ENCODE measurements at places on chromosomes 7 and 10. TPM values are rescaled to one million over a fixed set of nuclear protein-coding genes. Genes with fewer than 3 reads are reported as not detected.

XRCC2 gene
- 0.42 TPM for total RNA-seq

GPRIN2 gene
- total RNA-seq, result not detected

SPDYE11 gene
- total RNA-seq, result not detected

TEX36 gene
- total RNA-seq, result not detected

CHST3 gene
- under 0.01 TPM for total RNA-seq

GATA3 gene
- 7.3 TPM for total RNA-seq

RTKN2 gene
- 9.8 TPM for total RNA-seq

NYAP1 gene
- total RNA-seq, result 0.10 TPM

IKZF5 gene
- 37.3 TPM for total RNA-seq

SRRM3 gene
- total RNA-seq, result not detected

SCRN1 gene
- total RNA-seq, result 5.1 TPM

MKX gene
- not detected for total RNA-seq

FRMPD2 gene
- not detected for total RNA-seq

SFTPD gene
- not detected for total RNA-seq

TECTB gene
- total RNA-seq, result not detected

SKIDA1 gene
- not detected for total RNA-seq

LGI1 gene
- 0.21 TPM for total RNA-seq

CCM2 gene
- 35.7 TPM for total RNA-seq

CPXM2 gene
- not detected for total RNA-seq

SPDYE2 gene
- total RNA-seq, result 0.21 TPM

LRMDA gene
- total RNA-seq, result 7.6 TPM

AKR1C4 gene
- total RNA-seq, result 0.21 TPM

SEMA3E gene
- not detected for total RNA-seq

ZNF25 gene
- 7.9 TPM for total RNA-seq

ERVW-1 gene
- not detected for total RNA-seq

Measured in mononuclear cell (primary cell).